ENCODE measurements at places on chromosomes 2 and 18.

DNA sequence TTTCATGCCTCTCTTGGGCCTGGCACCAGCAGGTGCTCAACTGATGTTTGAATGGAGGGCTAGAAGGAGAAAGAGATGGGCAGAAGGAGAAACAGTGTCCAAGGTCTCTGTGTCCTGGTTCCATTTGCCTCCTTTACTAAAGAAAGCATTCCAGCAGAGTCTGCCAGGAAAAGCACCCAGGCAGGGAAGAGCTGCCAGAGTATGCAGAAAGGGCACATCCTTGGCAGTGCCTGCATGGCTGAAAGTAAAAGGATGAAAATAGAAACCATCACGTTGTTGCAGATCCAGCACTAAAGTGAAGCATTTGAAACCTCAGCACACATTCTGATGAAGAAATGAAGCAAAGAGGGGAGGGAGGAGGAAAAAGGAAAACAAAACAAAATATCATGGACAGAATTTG is 142.2 kb downstream of the ESCO1 start:
- DNase-seq = no peak

DNA sequence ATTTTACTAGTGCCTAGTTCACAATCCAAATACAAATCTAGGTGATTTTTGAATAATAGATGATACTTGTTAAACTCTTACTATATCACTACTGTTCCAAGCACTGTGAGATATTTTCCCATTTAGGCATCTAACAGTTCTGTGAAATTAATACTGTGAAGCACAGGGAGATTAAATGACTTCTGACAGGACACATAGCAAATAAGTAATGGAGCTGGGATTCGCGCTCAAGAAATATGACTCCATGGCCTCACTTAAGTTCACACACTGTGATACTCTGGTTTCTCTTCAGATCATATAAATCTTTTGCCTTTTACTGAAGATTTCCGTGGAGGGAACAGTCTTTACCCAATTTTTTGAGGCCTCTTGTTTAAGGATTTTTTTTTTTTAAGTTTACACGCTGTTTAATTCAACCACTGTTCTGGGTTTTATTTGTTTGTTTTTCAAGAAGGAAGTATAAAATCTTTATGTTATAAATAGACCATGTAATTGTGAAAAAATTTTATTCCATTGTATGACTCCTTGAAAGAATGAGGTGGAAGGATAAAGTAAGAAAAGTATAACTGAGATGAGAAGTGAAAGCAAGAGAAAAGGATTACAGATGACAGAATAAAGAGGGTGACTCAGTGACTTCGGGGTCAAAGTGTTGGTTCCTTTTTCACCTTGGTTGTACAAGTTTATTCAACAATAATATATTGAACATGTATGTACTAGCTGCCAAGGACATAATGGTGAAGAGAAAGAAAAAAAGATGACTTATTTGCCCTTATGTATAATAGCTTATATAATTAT is 30.2 kb downstream of the RBM45 start:
- DNase-seq = no peak

GRCh38 chr2:1745171-1746023 is 1.1 kb upstream of the PXDN start:
- no peak for DNase-seq

DNA sequence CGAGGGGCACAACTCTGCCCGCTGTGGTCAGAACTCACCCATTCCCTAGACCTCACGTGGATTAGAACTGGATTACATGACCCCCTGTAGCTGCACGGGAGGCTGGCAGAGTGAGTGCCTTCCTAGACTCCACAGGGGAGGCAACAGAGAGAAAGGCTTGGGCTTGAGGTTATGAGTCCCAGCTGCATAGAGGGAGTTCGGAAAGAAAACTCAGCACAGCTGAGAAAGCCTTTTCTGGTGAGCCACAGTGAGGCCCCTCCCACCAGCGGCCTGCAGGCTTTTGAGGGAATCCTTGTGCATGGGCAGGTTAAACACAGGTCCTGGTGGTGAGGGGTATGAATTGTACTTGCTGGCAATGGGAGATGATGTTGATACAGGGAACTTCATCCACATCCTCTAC is 217.3 kb downstream of the FHOD3 start:
- DNase-seq = no peak

GRCh38 chr2:192011196-192011595 is 164.3 kb upstream of the CAVIN2 start:
- no peak for DNase-seq

- DNase-seq = no peak
Observed at GRCh38 chr2:26422947-26423629, 21.4 kb downstream of the DRC1 start.

DNA sequence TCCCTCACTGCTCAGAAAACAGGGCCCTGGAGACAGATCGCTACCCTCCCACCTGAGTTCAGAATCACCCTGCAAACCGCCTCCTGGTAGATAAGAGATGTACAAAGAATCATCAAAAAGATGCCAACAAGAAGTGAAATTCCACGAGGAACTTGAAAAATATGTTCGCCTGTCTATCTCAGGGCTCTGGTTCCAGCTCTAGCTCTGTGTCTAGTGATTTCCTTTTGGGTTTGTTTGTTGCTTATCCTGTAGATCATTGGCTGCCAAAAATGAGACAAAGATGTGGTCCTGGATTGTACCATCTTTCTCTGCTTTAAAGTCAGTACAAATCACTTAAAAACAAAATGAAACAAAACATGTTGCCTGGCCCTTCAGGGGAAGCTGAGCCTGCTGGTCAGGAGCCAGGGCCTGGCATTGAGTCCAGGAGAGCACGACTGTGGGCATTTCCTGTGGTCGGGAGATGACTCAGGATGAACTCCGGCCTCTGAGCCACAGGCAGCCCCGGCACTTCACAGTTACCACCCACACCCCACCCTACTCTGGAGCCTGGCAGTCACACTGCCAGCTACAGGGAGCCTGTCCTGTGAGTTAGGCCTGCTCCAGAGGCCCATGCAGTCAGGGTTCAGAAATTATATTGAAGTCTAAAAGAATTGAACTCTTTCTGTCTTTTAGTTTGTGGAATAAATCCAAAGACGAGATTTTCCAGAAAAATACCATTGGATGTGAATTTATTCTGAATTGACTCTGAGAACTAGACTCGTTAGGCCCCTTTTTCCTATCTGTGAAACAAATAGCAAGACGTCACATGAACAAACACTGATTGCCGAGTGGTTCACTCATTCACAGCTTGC is 8.0 kb upstream of the ITGB6 start:
- DNase-seq = no peak

DNA sequence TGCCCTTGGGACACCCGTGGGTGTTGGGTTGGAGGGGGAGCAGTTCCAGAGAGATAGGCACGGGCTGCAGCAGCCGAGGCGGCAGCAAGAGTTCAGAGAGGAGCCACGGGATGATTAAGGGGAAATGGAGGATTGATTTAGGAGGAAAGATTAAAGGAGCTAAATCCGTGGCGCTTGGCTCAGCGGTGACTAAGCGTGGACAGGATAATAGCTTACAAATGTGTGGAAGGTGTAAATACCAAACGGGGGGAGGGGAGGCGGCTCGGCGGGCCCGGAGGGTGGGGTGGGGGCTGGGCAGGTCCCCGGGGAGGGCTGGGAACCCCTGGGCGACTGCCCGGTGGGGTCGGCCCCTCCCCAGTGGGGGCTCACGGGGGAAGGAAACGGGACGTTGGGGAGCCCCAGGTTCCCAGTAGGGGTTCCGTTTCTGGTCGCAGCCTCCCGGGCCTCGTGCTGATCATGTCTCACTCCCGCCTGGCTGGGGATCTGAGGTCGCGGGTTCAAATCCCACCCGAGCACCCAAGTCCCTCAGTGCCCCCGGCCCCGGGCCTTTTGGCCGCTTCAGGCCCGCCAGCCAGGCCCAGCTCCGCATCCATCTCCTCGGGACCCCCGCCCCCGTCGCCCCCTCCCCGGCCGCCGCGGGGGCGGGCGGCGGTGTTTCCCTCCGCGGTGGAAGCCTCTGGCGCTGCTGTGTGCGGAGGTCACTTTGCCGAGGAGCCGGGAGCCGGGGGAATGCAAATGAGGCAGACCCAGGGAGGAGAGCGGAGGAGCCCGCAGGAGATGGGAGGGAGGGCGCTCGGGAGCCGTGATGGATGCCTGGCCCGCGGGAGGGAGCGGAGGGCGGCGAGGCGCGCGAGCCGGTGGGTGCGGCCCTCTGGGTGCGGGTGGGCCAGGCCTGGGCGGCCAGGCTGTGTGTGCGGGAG is 8.1 kb downstream of the ASIC4 start:
- peak; percentile 16 for DNase-seq

DNA sequence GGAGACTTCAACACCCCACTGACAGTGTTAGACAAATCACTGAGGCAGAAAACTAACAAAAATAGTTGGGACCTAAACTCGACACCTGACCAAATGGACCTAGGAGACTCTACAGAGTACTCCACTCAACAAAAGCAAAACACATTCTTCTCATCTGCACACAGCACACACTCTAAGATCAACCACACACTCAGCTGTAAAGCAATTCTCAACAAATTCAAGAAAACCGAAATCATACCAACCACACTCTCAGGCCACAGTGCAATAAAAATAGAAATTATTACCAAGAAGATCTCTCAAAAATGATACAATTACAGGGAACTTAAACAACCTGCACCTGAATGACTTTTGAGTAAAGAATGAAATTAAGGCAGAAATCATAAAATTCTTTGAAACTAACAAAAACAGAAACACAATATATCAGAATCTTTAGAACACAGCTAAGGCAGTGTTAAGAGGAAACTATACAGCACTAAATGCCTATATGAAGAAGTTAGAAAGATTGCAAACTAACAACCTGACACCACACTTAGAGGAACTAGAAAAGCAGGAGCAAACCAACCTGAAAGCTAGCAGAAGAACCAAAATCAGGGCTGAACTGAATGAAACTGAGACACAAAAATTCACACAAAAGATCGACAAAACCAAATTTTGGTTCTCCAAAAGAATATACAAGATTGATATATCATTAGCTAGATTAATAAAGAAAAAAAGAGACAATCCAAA is 46.3 kb downstream of the RTTN start:
- no peak for DNase-seq

DNA sequence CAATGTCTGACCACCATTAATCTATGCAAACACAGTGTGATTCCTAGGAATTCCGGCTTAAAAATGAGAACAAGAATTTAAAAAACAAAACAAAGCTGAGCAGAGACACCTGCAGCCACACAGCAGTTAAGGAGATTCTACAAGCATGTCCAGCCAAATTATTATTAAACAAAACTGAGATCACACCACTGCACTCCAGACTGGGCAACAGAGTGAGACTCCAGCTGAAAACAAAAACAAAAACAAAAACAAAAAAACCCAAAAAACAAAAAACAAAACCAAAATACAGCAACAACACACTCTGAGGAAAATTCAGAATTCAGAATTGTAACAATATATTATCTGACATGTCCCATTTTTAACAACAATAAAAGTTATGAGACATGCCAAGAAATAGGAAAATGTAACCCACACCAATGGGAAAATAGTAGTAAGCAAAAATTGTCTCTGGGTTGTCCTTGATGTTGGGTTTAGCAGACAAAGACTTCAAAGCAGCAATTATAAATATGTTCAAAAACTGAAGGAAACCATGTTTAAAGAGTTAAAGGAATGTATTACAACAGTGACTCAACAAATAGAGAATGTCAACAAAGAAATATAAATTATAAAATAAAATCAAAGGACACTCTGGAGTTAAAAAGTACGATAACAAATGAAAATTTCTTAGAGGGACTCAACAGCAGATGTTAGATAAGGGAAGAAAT is 19.7 kb downstream of the MYOM1 start:
- no peak for DNase-seq

GRCh38 chr18:50879302-50880118 is 592 bp downstream of the ME2 start:
- no peak for DNase-seq

DNA sequence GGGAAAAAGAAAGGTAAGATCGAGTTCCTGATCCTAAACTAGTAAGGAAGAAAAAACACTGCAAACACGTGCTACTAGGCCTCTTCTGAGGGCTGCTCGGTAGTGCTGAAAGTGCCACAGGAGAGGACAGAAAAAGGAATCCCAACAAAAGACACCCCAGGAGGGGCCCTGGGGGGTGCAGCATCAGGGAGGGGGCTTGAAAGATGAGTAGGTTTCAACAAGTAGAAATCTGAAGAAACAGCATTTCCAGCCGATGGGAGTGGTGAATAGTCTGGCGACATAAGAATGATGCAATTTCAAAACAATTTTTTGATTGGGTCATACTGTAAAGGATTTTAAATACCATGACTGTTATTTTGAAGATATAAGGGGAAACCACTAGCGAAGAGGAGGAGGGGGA is 98.6 kb downstream of the NOL10 start:
- DNase-seq = no peak

- DNase-seq = no peak
Observed at GRCh38 chr2:122481717-122482116, 726.3 kb downstream of the TSN start.

- no peak for DNase-seq
Observed at GRCh38 chr2:129870685-129871241, 108.7 kb upstream of the RAB6C start.

- DNase-seq = no peak
Observed at GRCh38 chr2:60070736-60071489, 482.5 kb downstream of the BCL11A start.

GRCh38 chr18:77007251-77007650 is 125.3 kb downstream of the MBP start:
- DNase-seq = no peak

- no peak for DNase-seq
Observed at GRCh38 chr18:29862824-29863223, 1179.7 kb downstream of the DSC3 start.

DNA sequence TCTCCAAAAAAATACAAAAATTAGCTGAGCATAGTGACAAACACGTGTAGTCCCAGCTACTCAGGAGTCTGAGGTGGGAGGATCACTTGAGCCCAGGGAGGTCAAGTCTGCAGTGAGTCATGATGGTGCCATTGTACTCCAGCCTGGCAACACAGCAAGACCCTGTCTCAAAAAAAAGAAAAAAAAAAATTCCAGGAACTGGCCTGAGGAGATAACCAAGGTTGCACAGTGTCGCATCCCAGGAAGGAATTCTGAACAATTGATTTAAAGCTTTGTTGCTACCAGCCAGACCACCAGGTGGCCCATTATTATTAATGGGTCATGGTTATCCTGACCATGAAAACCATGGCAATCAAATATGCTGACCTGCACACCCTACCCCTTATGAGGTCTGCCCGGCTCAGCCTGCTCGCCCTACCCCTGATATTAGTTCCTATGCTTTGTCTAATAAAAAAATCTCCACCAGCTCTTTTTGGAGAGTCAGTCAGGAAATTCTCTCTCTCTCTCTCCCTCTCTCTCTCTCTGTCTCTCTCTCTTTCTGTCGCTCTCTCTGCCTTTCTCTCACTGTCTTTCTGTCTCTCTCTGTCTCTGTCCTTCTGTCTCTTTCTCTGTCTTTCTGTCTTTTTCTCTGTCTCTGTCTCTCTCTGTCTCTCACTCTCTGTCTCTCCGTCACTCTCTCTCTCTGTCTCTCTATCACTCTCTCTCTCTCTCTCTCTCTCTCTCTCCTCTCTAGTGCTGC is 73.7 kb downstream of the NCAPH start:
- no peak for DNase-seq
